Stimulated activated CD8-positive, alpha-beta memory T cell treated with anti-CD3 and anti-CD28 coated beads, Interleukin-2, amount 100 ng/mL, for 1 hour (primary cell): ENCODE measurements at places on chromosomes 7 and 10.

DNA sequence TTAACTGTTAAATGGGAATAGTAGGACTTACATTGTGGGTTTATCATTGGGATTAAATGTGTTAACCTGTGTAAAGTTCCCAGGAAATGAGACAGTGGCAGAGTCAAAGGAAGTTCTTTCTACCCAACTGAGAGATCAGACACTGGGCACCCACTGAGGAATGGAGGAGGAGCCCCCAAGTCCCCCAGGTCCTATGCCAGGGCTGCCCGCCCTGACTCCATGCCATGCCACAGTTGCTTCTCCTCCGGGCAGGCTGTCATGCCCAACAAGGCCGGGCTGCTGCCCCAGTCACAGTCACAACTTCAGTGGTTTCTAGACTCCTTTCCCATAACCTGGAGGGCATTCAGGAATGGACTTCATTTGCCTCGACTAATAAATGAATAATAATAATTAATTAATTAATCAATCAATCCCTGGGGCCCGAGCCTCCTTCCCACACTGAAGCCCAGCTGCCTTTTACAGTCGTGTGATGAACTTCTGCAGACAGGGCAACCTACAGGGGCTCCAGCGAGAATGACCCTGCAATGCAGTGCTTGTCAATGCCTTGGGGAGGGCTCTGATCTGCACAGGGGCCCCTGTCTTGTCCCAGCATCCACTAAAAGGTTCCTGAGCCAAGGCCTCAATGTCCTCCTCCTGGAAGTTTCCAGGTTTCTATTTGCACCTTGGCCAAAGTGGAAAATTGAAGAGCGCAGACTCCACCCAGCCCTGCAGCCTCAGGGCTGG lies 32.4 kb downstream of the DRGX start:
- DNase-seq: no peak

DNA sequence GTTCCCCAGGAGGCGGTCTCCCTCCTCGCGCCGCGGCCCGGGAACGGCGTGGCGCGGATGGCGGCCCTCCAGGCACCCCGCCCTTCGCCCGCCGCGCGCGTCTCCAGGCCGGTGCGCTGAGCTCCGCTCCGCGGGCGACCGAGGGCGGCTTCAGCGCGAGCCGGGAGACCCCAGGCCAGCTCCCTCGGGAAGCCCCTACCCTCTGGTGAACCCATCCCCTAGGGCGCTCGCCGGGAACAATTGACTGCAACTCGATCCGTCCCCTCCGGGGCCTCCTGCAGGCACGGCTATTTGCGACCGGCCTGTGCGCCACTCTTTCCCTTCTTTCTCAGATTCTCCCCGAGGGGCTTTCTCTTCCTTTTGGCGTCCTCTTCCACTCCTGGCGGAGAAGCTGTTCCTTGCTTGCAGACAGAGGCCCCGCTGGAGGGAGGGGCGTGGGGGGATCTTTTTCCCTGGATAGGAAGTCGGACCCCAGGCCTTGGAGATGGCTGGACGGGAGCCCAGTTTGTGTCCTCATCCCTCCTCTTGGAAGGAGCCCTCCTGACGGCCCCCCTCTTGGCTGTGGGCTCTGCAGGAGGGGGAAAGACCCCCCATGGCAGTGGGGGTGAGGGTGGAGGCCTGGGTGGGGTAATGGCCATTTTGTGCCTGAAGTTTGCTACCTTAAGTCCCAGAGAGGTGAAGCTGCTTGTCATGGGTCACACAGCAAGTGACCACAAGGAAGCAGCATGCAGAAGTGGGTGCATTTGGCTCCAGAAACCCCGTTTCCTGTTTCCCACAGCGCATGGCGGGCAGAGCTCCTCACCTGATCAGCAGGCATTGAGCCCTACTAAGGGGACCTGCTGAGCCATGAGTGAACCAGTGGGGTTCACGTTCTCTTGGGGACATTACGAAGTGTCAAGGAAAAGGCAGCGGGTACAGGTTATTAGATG lies 171.2 kb upstream of the TNRC18 start:
- no peak for DNase-seq

- DNase-seq: no peak
Observed at GRCh38 chr10:72509206-72509799, 116.6 kb downstream of the MICU1 start.

- no peak for DNase-seq
Observed at GRCh38 chr10:104122225-104123107, 495 bp downstream of the SFR1 start.

DNA sequence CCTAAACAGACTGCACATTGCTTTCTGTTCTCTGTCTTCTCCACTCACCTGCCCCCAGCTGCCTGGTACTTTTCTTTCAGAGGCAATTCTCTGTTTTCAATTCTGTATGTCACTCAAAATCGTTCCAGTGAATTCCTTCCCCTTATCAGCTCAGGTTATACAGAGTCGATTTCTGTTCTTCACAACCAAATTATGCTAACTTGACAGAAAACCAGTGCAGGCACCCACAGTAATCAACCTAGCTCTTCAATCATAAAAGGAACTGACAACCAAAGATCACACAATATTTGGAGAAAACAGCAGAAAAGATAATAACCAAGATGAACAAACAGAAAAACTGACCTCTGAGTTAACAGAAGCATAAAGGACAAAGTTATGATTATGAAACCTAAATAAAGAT lies 303.3 kb upstream of the PHYHIPL start:
- no peak for DNase-seq

GRCh38 chr10:101772895-101773761 lies 2.8 kb downstream of the FGF8 start:
- DNase-seq: no peak

DNA sequence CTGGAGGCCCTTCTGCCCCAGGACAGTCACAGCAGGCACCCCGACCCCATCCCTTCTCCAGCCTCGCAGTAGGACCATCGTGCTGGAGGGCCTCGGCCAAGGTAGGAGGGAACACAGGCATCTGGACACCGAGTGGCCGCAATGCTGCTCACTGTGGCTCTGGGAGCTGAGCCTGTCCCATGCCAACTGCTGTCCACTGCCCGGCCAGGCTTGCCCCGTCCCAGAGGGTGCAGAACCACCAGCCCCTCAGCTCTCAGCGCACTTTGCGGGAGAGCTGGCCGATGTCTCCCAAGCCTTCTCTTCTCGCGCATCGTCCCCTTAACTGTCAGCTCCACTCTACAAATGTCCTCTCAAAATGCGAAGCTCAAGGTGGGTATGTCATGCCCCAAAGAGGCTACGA lies 197.2 kb downstream of the PTPRN2 start:
- no peak for DNase-seq

DNA sequence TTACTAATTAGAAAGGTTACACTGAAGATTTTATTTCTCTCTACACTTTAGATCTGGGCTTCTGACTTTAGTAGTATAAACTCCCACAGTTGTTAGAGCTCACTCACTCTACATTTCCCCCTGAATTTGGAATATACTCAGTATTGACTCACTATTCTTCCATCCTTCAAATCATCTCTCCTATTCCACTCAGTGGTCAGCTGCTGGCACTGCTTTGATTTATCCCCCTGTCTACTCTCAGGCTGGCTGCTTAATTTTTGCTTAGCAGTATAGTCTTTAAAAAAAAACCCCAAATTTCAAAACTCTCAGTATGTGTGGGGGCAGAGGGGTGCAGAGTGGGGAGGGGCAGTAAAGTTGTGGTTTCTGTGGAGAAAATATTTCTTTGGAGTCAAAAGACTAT lies 68.9 kb downstream of the CDK6 start:
- DNase-seq: no peak
